ENCODE measurements at places on chromosomes 3 and 15.

DNA sequence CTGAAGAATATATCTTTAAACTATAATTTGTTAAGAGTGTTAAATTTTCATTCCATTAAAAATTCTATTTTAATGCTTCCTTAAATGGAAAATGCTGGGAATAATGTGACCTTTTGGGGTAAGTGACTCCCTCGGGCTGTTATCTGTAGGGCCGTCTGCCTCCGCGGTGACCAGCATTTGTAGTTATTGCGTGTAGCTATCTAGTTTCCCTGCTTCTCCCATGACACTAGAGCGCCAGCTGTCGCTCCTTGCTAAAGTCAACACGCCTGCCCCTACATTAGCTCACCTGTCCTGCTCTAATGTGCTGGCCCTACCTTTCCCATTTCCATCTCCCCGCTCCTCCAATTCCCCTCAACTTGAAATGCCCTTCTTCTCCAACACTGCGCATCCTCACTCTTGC, 12.4 kb upstream of the CHRM5 start:
- DNase-seq, result no peak

- peak; percentile 85 for DNase-seq
Measured at GRCh38 chr15:82646250-82647044, 716 bp downstream of the CPEB1 start.

DNA sequence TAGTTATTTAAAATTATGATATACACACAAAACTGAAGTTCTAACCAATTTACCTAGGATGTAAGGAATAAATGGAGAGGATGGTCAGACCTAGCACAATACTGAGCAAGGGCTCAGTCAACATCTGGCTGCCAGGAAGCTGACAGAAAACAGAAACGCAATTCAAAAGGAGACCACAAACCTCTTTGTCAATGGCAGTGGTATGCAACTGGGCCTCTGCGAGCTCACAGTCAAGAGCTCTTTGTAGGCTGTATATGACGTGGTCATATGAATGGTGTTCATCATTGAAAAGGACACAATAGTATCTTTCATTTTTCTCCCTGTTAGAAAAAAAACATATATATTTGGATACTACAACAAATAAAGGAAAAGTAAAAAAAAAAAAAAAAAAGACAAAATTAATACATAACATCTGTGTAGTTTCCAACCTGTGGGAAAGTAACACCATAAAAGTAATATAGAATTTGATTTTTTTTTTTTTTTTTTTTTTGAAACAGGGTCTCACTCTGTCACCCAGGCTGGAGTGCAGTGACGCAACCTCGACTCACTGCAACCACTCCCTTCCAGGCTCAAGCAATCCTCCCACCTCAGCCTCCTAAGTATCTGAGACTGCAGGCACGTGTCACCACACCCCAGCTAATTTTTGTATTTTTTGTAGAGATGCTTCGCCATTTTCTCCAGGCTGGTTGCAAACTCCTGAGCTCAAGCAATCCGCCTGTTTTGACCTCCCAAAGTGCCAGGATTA, 37.9 kb downstream of the UBR1 start:
- peak; percentile 32 for DNase-seq

GRCh38 chr15:75836959-75837334, 6.3 kb upstream of the UBE2Q2 start:
- no peak for DNase-seq

GRCh38 chr15:78996894-78997275, 52.0 kb upstream of the CTSH start:
- no peak for DNase-seq

DNA sequence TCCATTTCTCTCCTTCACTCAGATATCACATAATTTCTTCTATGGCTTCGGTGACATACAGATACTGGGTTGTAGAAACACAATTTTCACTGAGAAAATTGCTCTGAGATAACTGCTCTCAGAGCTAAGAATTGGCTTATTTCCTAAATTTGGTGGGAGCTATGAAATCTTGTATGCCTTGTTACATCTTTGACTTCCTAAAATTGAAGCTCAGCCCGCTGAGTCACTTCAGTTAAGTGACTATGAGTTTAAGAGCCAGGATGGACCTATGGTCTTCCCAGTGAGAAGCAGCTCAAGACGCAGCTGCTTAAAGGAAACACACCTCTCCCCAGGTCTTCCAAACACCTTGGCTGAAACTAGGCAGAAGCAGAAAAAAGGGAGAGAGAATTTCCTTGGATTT, 56.4 kb downstream of the EFHB start:
- no peak for DNase-seq

DNA sequence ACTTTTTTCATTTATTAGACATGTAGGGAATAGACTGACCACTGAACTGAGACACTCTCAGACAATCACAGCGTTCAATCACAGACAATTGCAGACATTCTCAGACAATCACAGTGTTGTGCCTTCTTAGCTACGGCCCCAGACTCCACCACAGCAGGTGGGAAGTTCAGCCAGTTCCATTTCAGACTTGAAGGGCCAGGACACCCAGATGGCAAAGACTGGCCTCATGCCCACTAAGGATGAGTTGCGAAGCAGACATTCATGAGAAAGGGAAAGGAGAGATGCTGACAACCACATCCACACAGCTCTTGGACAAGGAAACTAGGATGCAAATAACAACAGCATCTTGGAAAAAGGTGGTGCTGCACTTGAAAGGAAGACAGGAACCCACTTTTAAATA, 21.9 kb upstream of the ALDH1L1 start:
- no peak for DNase-seq

DNA sequence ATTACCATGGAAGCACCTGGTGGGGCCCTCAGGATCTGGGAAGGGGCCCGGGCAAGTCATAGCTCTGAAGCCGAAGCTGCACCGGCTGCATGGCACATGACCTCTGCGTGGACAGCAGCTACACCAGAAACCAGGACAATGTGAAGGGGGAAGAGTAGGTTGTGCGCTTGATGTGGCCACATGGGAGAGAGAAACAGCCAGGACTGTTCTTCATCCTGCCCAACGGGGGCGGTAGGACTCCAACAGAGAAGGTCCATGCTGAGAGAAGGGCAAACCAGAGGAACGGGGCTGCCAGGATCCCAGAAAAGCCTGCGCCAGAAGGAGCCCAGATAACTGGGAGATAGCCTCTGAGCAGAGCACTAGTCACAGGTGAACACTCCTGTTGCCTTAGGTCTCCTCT, 54.9 kb upstream of the PRR20G start:
- DNase-seq, result peak; percentile 71

DNA sequence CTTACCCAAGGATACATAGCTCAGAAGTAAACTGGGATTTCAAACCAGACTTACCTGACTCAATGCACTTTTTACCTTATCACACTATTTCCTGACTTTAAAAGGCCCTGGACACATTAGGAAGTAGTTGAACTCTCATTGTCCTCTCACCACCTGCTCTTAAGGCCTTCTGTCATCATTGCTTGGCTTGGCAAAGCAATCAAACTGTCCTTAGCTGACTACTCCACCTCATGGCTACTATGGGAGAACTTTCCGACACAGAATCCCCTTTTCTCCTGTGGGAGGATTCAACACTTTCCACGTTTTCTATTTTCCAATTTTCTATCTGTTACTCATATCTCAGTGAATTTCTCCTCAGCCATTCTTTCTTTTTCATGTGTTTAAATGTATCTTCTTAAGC, 55.4 kb downstream of the ZNF148 start:
- peak; percentile 39 for DNase-seq

GRCh38 chr15:91348752-91349500, 248.9 kb downstream of the SV2B start:
- no peak for DNase-seq

DNA sequence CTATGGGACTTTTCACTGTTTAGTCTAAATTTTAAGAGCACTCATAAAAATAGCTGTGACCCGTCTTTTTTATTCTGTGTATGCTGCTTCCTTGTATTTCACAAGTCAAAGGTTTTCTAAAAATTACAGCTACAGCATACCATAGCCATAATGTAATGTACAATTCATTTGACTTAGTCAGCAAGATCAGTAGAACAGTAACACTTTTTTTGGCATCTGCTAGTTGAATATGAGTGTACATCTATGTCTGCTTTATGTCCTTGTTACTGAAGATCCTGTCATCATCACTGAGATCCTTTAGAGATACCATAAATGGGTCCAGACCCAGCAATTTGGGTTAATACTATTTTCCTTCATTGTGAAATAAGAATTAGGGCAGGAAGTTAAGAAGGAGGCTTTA, 42.2 kb downstream of the CMSS1 start:
- DNase-seq, result no peak

DNA sequence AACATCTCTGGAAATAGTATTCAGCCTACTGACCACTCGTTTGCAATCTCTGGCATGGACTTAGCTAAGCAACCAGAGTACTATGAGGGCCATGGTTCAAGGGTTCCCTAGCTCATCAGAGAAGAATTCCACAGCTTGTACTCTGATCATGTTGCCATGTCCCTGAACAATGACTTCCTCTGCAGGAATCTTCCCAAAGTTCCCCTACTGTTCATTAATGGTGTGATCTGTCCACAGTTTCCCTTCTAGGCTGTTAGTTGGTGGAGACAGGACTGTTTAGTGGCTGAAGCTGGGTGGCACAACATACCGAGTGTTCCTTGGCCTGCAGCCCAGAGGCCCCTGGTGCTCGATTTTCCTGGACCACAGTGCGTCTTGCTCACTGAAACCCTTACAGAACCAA, 44.4 kb upstream of the GALNT15 start:
- no peak for DNase-seq

DNA sequence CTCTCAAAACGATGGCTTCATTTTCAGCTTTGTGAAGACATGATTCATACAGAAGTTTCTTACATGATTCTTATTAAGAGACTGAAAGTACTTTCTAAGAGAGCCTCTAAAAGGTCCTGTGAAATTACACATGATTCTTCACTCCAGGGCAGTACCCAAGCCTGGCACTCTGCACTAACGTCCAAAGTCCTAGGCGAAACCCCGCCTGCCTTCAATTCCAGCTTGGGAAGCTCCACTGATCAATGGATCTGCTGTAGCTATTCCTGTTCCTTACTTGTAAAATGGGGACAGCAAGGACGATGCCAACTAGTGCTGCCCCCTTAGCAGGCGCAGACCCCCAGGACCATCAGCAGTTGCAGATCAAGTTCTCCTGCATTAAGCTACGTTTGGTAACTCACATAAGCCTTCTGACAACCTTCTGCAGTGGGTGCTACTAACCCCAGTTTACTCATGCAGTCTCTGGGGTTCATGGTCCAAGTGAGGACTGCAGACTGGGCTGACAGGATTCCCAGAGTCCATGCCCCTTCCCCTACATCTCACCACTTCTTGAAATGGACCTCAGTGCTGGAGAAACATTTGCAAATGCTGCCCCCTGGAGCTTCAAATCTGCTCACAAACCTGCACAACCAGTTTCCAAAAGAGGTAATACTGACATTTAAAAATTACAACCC, 10.6 kb downstream of the CHCHD4 start:
- DNase-seq, result peak; percentile 40

- no peak for DNase-seq
Measured at GRCh38 chr15:62896969-62897486, 145.5 kb upstream of the TPM1 start.

DNA sequence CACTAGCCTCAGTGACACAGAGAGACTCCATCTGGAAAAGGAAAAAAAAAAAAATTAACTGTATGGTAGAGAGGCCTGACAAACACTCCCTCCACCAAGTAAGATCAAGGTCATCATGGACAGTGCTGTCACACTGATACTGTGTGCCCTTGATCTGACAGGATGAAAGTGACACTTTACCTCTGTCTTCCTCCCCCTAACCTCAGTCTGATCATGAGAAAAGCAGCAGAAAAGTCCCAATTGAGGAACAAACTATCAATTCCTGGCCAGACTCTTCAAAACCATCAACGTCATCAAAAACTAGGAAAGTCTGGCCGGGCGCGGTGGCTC, 26.7 kb downstream of the PGPEP1L start:
- no peak for DNase-seq

GRCh38 chr3:111723293-111724215, 128.4 kb upstream of the ZBED2 start:
- DNase-seq, result no peak

- no peak for DNase-seq
Measured at GRCh38 chr3:178532476-178532875, 3.8 kb upstream of the KCNMB2 start.

DNA sequence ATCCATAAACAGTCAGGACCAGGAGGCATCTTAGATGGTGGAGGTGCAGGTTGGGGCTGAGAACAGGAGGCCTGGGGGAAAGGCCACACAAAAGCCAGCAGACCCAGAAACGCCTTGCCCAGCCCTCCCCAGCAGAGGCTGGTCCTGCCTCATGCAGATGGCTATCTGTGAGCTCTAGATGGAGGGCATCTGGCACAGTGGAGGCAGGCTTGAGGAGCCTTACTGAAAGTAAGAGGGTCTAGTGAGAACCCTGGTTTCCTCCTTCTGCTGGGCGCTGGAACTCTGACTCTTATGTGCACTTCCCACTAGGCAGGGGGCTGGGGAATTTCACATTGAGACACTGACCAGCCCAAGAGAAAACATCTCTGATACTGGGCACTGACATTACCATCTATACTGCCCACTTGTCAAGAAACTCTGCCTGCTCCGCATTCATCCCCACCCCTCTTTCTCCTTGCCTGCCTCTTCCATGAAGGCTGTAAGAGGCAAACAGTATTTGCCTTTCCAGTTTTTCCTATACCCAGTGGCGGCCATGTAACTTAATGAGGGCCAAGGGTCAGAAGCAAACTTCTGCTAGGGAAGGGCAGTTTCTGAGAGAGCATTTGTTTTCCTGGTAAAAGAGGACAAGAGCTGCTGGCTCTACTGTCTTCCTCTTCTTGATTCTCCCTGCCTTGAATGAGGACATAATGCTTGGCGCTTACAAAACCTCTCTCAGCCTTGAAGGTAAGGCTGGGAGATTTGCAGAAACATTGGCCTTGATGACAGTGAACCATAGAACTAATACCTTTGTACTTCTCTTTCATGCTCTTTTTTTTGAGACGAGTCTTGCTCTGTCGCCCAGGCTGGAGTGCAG, 4.4 kb upstream of the SCN5A start:
- DNase-seq, result no peak

DNA sequence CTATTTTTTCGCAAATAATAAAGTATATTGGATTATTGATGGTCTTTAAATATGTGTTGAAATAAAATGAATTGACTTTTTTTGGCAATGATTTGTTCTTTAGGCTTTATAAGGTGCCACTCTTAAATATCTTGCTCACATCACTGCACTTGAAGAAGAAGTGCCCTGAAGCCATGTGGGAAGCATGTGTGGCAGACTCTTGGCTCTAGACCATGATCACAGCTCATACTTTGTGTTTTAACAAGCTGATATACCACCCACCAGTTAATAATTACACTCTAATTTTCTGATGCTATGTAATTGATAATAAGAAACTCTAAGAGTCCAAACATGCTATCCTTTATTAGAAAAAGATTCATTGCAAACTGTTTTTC, 52.1 kb upstream of the TGFBR2 start:
- DNase-seq, result no peak

DNA sequence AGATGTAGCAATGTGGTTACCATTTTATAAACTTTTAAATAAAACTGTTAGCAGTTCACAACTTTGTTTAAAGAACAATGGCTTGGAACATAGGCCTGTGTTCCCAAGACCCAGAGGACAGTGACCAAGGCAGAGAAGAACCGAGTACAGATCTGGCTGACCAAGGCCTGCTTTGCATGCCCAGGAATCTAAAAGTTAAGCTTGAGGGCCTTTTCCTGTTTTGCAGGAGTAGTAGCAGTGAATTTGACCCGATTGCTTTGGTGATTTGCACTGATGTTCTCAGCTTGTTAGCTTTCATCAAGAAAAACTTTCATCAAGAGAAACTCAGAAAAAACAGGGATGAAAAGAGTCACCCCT, 9.9 kb downstream of the FILIP1L start:
- no peak for DNase-seq

GRCh38 chr3:66692766-66693150, 191.9 kb upstream of the LRIG1 start:
- DNase-seq, result no peak
